ENCODE measurements at places on chromosomes 7 and 10. TPM values are rescaled to one million over a fixed set of nuclear protein-coding genes. Genes with fewer than 3 reads are reported as not detected.
A peak's percentile ranks its signal among the peaks of the same experiment; 100 is the strongest.

GRCh38 chr7:103964269-103964668 lies 25.2 kb downstream of the RELN start:
- DNase-seq, result no peak

DNA sequence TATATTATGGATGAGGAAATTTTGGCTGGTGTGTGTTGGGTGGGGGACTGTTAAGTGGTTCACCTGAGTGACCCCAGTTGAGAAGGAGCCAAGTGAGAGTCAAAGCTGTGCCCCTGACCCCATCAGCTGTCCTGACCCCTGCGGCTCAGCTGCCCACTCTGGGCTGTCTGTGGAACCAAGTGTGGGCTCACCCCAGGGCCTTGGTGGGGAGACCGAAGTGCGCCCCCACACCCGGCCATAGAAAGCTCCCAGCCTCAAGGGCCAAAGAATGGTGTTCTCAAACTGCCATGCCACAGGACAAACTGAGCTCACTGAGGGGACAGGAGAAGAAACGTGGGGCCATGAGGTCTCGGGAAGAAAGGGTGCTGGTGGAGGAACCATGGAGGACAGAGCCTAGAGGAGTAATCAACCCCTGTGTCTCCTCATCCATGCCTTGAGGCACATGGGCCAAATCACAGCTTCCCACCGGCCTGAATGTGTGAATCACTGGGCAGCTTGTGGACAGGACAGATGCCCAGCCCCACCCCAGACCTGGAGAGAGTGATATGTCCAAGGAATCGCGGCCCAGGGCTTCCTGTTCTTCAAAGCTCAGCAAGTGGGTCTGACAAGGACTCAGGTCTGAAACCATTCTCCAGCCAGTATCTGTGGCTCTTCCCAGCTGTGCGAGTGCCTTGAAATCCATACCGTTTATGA lies 86.2 kb upstream of the CACUL1 start:
- DNase-seq, result no peak

- no peak for DNase-seq
Observed at GRCh38 chr7:74180866-74181265, 6.7 kb downstream of the EIF4H start.

DNA sequence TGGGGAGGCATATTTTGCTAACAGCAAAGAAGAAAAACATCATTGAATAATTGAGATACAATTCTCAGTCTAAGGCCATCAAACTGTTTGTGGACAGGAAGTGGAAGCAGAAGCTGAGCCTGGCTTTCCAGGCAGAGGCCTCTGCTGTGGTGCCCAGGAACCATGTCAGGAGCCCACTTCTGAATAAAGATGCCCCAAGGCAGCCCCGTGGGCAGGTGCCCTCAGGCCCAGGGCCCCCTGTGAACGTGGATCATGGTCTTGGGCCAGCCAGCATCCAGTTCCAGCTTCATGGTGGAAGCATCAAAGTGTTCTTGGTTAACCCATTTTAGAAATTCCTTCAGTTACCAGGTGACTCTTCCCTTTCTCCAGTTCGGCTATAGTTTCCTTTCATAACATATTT lies 346.8 kb downstream of the PTPRN2 start:
- DNase-seq, result no peak

- DNase-seq, result no peak
Observed at GRCh38 chr10:48603421-48604038, 1.3 kb downstream of the ARHGAP22 start.

DNA sequence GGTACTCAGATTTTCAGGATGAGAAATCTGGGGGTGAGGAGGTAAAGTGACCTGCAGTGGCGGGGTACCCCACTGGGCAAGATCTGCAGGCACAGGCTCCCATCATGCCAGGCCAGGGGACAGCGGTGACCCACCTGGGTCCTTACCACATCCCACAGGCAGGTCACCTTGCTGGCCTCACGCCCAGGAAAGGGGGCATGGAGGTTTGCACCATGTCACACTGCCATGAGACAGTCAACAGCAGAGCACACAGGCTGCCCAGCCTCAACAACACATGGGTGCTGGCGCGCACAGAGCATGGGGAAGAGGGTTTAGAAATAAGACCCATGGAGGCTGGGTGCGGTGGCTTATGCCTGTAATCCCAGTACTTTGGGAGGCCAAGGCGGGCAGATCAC lies 914 bp downstream of the PKD1L1 start:
- DNase-seq, result no peak

- no peak for DNase-seq
Observed at GRCh38 chr10:35541720-35542119, 63.4 kb upstream of the GJD4 start.

DNA sequence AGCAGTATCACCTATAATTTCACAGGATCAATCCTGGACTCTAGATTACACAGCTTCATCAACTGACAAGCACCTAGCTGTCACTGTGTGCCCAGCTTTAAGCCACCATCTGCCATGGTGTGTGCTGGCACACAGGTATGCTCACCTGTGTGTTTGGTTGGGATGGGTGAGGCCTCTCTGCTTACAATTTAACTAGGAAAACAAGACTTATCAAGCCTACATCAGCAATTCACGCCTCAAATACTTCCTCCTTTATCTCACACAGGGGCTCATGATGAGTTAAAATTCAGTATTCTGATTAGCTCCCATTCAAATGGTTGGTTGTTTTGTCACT lies 608.2 kb downstream of the PARD3 start:
- DNase-seq, result no peak

GRCh38 chr10:107163076-107163855 lies 1.2 kb downstream of the SORCS1 start:
- DNase-seq, result no peak

DNA sequence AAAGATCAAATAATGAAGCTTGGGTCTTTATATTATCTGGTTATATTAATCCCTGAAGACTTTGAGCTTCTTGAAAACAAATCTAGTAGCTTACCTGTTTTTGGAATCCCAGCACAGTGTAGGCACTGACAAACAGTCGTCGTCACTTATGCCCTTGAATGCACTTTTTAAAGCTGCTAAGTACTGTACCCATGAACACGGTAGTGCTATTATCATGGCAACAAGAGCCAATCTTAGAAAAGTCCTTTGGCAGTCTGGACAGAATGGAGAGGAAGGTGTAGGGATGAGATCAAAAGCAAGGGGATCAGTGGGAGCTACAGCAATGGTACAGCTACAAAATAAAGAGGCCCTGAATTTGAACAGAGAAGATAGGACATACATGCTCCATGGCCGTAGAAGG lies 9.4 kb downstream of the SLC25A13 start:
- no peak for DNase-seq

DNA sequence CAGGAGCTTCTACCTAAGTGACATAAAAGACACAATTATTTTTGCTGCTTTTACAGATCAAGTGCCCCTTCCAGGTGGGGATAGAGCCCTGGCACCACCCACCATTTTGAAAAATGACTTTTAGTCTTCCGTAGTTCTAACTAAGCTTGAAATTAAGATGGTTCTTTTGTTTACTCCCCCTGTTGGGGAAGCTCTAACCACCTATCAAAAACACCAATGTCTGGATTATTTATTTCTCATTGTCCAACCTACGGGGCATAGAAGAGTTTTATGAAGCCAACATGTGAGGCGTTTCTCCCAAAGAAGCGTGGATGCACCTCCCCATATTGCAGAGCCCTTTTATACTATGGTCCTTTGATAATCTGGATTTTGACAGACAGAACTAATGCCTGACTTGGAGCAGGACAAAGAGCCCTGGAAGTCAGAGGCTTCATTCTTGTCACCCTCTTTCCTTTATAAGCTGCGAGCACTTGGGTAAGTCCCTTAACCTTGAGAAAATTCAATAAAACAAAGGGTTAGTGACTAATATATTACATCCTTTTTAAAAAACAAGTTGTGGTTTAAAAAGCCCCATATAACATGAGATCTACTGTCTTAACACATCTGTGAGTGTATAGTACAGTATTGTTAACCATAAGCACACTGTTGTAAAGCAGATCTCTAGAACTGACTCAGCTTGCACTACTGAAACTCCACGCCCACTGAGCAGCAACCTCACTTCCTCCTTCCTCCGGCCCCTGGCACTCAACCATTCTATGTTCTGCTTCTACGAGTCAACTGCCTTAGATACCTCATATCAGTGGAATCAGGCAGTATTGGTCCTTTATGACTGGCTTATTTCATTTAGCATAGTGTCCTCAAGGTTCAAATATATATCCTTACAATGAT lies 67.5 kb downstream of the ATXN7L1 start:
- DNase-seq, result no peak

DNA sequence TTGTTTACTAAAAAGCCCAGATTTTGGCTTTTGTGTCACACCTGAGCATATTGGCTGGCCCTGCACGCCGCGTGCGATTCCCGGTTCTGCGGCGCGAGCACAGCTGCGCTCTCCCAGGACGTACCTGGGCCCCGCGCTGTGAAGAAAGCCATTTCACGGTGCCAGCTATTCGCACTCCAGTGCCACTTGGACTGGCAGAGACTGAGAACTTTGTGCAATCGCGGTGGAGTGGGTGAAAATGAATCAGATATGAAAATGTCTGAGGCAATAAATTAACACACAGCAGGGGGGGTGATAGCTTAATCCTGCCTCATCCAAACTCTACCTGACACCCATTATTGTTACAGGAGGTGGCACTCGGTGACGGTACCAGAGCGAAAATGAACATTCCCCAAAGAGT lies 330.1 kb upstream of the MGMT start:
- no peak for DNase-seq

- no peak for DNase-seq
Observed at GRCh38 chr7:23864973-23865372, 155.0 kb downstream of the STK31 start.

DNA sequence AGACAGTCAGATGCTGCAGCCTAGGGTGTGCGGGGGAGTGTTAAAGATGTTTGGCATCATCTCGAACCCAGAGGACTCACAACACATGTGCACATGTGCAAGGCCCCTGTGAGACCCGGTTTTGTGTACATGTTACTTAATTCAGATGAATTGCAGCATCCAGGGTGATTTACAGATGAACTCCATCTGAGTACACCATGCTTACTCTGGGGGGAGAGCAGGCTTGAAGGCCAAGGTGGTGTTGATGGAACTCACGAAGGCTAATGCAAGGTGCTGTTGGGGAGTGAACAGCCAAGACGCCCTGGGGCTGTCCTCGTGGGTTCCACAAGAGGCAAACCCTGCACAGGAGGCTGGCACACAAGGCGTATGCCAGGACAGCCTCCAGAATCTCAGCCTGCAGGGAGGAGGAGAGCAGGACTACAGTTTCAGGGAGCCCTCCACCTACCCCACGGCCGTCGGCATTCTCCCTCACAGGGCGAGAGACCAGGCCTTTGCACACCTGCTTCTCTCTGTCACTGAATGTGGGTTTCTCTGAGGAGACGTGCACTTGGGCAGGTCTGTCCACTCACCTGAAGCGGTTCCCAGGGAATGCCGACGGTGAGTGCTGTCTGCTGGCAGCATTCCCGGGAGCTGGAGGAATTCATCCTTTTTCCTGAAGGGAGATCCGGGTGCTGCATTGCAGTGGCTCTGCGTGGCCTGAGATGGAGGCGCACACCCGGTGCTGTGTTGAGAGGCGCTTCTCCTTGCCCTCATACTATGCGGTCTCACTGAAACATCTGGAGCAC lies 178.5 kb upstream of the RNF32 start:
- no peak for DNase-seq

DNA sequence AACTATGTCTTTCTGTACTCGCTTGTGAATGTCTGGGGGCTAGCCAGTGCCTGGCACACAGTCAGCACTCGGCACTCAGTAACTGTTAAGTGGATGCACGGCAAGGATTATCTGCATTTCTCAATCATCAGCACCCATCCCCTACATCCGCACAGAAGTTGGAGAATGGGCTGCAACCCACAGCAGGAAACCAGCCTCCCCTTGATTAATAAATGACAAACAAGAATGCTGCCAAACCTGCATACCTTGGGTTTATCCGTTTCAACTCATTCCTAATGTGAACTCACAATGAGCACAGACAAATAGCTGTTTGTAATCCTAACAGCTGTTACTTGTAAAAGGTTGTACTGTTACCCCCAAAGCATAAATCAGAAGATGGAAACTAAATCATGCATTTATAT lies 28.9 kb downstream of the PPP1R3C start:
- no peak for DNase-seq

DNA sequence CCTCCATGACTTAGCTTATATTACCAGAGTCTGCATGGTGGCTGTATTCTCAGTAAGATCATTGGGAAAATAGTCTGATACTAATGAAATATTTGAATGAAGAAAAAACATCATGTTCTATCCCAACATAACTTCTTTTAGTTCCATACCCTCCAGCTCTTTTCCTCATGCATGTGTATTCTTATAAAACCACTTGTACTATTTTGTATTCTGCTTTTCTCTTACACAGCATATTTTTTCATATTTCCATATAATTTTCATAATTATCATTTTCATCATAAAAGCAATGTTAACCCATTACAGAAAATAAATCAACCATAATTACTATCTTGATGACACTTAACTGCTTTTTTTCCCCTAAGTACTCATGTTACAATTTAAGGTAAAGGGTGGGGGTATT lies 371.2 kb upstream of the LRGUK start:
- no peak for DNase-seq

- peak; percentile 6 for DNase-seq
Observed at GRCh38 chr7:86643561-86644281, at the start of gene GRM3. TSS of gene GRM3 (plus strand) at chr7:86643909. CDS start at chr7:86765146, 121,237 bp downstream.

GRCh38 chr7:77989981-77990566 lies 191.5 kb downstream of the PHTF2 start:
- DNase-seq, result no peak

- DNase-seq, result no peak
Observed at GRCh38 chr7:158450476-158451124, 137.0 kb downstream of the PTPRN2 start.

DNA sequence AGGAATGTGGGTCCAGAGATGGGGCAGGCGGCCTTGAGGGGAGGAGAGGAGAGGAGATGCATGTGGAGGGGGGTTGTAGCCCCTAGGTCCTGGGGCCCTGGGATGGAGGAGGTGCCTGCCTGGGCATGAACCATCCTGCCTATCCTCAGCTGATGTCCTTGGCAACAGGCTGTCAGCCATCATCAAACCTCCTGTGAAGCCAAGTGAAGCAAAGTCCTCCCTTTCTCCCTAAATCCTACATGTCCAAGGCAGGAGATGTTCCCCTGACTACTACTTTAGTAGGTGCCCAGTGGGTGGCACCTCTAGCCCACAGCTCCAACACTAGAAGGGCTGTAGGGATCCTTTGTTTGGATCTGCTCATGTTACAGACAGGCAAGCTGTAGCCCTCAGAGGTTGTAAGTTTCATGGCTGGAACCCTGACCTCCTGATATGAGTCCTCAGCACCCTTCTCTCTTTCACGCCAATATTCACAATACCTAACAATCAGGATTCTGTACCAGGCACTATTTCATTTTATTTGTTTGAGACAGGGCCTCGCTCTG lies 66.6 kb upstream of the SYPL1 start:
- no peak for DNase-seq

GRCh38 chr10:68046642-68047041 lies 28.4 kb downstream of the HERC4 start:
- DNase-seq, result no peak

GRCh38 chr7:96832092-96832662 lies 122.5 kb upstream of the SEM1 start:
- no peak for DNase-seq

- no peak for DNase-seq
Observed at GRCh38 chr10:3895045-3895631, 110.1 kb upstream of the KLF6 start.

UBE2H gene
- polyA plus RNA-seq, result 111 TPM

STK31 gene
- polyA plus RNA-seq, result 0.60 TPM

ZNF736 gene
- polyA plus RNA-seq, result 7.4 TPM

SLC25A40 gene
- polyA plus RNA-seq, result 12.0 TPM

HTR5A gene
- polyA plus RNA-seq, result not detected

RRP12 gene
- 21.5 TPM for polyA plus RNA-seq

PRKCQ gene
- polyA plus RNA-seq, result 9.3 TPM

ACBD7 gene
- polyA plus RNA-seq, result 2.5 TPM

NUB1 gene
- 40.8 TPM for polyA plus RNA-seq

ANKRD7 gene
- 0.45 TPM for polyA plus RNA-seq

HTR7 gene
- polyA plus RNA-seq, result 0.05 TPM

ALOX5 gene
- polyA plus RNA-seq, result 0.81 TPM
